AG04450 (cell line): ENCODE measurements at places on chromosomes 4 and X. TPM values are rescaled to one million over a fixed set of nuclear protein-coding genes. Genes with fewer than 3 reads are reported as not detected.
A peak's percentile ranks its signal among the peaks of the same experiment; 100 is the strongest.

The TRIML2 gene
- 0.06 and 0.07 TPM in 2 replicates for polyA plus RNA-seq

DNA sequence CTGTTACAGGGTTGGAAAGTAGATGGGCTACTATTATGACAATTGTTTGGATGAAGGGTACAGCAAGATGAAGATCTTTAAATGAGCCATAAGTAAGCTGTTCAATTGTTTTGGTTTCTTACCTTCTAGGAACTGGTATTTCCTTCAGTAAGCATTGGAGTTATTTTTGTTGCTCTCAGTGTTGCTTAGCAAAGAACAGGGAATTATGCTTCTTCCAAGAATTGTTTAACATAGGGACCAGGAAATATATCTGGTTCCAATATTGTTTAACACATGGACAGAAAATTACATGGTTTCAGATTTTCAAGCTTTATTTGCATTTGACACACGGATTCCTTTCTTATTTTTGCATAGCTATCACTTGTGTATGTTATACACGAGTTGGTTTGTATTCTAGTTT, 1999.0 kb downstream of the ARAP2 start:
- DNase-seq, result no peak

The TMSB15C gene
- 4.4 and 7.1 TPM in 2 replicates for polyA plus RNA-seq

- no peak for DNase-seq
These were observed 1138.8 kb downstream of the ARAP2 start for GRCh38 chr4:35105486-35105885.

DNA sequence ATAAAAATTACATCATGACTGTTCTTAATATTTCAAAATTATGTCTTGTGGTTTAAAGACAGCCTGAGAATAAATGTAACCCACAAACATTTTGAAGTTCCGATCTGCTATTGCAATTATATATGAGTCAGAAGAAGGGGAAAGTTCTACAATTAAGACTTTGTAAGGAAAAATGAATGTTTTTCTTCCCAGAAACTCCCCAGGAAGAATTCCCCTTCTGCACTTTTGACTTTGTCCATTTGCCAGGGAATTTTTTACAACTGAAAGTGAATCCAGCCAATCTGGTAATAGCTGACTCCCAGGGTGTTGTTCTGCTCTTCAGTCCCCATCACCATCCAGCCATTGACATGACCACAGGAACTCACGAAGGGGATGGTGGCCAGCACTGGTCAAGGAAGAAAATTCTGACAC, 61.6 kb upstream of the NOCT start:
- DNase-seq, result peak; percentile 53

DNA sequence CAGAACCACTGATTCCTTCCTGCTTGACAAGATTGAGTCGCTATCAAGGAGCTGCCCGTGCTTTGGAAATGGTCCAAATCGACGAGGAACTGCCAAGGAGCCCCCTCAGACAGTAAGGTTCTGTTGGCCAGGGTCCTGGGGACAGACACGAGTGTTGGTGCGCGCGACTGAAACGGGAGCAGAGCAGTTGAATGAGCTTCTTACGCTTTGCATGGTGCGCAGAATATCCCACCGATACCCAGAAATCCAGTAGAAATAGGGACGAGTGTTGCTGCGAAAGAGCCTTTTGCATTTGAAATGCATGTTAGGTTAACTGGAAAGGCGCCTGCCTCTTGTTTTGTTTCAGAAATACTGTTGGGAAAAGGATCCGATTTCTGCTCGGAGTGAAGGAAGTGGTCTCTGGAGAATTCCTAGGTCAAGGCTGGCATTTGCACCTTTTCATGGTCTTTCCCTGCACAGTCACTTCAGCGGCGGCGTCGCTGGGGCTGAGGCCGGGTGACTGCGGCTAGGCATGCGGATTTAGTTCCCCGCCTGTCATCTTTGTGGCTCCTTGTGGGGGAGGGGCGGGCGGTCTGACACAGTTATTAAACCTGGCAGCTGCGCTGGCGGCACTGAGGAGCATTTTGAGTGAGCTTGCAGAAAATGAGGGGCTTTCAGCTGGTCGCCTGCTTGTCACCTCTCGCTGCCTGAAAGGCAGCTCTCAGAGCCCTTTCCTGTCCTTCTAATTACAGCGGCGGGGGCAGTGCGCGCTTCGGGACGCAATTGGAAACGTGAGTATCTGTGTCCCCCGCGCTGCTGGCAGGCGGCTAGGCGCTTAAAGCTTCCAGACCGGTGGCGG, 51.5 kb upstream of the TRIM2 start:
- no peak for DNase-seq

The TLR7 gene
- not detected in 2 replicates for polyA plus RNA-seq

DNA sequence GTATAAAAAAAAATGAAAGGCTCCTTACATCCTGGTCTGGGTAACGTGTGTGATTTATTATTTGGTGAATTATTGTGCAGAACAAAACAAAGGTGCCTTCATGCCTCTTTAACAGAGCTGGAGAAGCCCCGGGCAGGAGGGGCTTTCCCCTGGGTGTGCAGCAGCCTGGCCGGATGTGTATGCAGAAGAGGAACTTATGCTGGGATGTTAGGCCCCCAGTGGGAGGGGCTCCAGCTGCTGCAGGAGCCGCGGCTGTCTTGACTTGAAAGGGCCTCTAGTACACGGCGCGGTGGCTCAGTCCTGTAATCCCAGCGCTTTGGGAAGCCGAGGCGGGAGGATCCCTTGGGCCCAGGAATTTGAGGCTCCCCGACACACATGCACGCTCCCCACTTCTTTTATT, 16.0 kb downstream of the CCNQ start:
- no peak for DNase-seq

DNA sequence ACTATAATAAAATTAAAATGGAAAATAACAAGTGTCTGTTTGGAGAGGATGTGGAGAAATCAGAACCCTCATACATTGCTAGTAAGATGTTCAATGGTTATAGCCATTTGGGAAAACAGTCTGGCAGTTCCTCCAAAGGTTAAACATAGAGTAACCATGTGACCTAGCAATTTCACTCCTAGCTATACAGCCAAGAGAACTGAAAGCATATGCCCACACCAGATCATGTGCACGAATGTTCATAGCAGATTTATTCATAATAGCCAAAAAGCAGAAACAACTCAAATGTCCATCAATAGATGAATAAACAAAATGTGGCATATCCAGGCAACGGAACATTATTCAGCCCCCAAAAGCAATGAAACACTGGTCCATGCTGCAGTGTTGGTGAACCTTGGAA, 9.4 kb upstream of the CCNQ start:
- no peak for DNase-seq

The TKTL2 gene
- polyA plus RNA-seq, result not detected in 2 replicates

DNA sequence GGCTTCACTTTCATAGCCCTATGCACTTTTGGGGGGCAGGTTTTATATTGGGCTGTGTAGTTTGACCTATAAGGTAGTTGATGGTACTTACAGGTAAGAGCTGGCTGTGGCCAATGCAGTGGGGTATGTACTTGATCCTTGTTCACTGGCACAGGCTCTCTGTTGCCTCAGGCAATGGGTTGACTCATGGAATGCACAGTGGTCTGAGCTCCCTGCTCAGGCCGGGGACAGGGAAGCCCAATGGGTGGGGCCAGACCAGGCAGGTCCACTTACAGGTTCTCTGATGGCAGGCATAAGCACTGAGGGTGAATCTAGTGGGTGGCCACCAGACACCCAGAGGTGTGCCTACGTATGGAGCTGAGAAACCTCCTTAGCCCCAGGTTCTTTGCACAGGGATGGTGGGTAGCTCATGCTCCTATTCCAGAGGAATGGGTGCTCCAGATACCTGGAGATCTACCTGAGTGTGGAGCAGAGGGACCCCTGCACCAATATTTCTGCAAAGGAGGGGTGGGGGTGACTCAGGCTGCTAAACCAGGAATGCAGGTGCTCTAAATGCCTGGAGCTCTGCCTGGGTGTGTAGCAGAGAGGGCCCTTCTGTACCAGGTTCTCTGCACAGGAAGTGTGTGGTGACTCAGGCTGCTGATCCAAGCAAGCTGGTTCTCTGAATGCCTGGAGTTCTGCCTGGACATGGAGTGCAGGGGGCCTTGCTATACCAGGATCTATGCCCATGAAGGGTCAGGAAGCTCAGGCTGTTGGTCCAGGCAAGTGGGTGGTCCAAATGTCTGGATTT, 52.3 kb downstream of the IL1RAPL2 start:
- no peak for DNase-seq

DNA sequence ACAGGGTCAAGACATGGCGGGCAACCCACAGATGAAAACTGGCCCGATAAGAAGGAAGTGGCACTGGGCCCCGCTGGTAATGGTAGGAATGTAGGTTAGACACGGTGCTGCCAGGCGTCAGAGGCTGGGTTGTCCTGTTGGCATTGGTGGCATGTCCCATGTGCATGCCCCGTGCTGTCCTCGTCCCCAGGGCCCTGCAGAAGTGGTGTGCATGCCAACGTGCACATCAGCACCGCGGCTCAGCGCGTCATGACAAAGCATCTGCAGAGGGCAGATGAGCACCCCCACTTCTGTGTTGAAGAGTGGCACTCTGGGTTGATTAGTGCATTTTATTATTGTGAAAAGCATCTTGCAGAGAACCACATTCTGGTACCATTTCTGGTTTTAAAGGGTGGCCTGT, 35.6 kb downstream of the NELFA start:
- no peak for DNase-seq

DNA sequence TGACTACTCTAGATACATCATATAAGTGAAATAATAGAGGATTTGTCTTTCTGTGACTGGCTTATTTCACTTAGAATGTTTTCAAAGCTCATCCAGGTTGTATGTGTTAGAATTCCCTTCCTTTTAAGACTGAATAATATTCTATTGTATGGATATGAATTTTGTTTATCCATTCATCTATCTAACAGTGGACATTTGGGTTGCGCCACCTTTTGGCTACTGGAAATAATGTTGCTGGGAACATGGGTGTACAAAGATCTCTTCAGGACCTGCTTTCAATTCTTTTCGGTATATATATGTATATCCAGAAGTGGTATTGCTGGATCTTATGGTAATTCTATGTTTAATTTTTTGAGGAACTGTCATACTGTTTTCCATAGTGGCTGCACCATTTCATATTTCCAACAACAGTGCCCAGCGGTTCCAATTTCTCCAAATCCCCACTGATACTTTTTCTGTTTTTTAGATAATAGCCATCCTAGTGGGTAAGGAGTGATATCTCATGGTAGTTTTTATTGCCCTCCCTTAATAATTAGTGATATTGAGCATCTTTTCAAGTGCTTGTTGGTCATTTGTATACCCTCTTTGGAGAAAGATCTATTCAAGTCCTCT, 3.4 kb upstream of the SCD5 start:
- DNase-seq, result no peak

- DNase-seq, result no peak
These were observed 185.7 kb upstream of the HS3ST1 start for GRCh38 chr4:11614426-11614825.

GRCh38 chr4:126136922-126137781, 822.4 kb downstream of the FAT4 start:
- no peak for DNase-seq

- DNase-seq, result no peak
These were observed 104.7 kb upstream of the TLR2 start for GRCh38 chr4:153579410-153579809.

The RPGR gene
- 1.3 and 2.0 TPM in 2 replicates for polyA plus RNA-seq

The FGFR3 gene
- polyA plus RNA-seq, result 0.06 and 0.21 TPM in 2 replicates

- no peak for DNase-seq
These were observed 133.1 kb downstream of the AKAP4 start for GRCh38 chrX:50067435-50068284.

The MND1 gene
- 0.97 and 2.2 TPM in 2 replicates for polyA plus RNA-seq

DNA sequence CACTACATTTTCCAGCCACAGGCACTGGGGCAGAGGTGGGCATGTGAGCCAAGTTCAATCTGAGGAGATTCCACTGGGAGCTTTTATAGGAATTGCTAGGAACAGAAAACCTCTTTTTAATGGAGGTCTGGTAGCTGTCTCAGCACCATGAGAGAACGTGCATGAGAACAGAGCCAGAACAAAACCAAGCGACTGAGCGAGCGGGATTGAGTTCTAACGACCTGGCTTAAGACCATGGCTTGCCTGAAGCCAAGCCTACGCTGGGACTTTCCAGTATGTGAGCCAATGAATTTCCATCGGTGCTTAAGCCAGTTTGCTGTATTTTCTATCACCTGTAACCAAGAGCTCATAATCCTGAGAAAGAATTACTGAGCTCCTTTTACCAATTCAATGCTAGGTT, 183.7 kb downstream of the NR3C2 start:
- no peak for DNase-seq

GRCh38 chr4:65670020-65670330, 314 bp downstream of the EPHA5 start:
- DNase-seq, result no peak

The STS gene
- polyA plus RNA-seq, result 4.6 and 5.0 TPM in 2 replicates

GRCh38 chr4:157514711-157515110, 294.2 kb downstream of the GRIA2 start:
- DNase-seq, result no peak

GRCh38 chr4:36609661-36610060, 328.2 kb downstream of the DTHD1 start:
- DNase-seq, result no peak
